ENCODE measurements at places on chromosomes 7 and 10.

GRCh38 chr7:6376820-6377219, 70.9 kb downstream of the DAGLB start:
- DNase-seq: no peak

DNA sequence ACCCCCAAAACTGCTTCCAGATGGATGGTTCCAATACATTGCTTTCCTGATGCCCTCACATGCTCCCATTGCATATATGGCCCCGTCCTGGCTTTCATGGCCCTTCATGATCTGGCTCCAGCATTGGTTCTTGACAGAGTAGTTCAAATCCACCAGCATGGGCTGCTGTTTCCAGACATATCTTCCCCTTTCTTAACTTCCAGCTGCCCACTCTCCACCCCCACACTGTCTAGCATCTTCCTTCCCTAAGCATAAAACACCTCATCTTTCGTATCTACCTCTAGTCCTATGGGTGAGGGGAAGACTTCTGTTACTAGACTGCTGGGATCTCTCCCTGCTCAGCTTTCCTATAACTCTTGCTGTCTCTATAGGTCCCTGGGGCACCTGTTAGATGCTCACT, 13.2 kb upstream of the GOLGA7B start:
- no peak for DNase-seq

- DNase-seq: no peak
These were observed 100.2 kb downstream of the FAM107B start for GRCh38 chr10:14674376-14675050.

DNA sequence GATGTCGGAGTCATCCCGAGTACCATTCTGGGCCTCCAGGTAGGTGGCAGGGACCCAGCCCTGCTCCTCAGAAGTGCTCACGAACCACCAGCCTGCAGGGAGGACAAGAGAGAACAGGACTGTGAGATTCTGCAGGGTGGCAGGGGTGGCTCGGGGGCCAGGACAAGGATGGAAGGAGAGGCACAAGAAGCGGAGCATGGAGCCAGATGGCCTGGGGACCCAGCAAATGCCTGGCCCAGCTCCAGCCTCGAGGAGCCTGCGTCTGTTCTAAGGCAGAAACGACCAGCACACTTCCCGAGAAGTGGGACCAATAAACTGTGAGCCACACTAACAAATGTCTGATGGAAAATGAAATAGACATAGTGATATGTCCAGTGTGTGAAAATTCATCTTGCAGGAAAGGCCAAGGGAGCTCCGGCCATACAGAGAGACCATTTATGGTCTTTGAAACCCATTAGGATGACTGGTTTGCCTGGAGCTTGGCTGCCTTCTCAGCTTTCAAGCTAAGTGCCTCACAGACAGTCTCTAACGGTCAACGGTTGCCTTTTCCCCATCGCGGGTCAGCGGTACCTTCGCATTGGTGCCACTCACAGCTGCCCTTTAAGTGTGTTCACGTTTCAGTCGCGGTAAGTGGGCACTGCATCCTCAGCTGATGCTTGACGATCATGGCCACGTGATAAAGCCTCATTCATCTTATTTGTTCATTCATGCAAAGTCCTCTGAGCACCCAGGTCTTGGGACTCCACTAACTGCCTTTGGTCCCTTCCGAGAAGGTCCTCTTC, 133.8 kb downstream of the NEURL1 start:
- no peak for DNase-seq

DNA sequence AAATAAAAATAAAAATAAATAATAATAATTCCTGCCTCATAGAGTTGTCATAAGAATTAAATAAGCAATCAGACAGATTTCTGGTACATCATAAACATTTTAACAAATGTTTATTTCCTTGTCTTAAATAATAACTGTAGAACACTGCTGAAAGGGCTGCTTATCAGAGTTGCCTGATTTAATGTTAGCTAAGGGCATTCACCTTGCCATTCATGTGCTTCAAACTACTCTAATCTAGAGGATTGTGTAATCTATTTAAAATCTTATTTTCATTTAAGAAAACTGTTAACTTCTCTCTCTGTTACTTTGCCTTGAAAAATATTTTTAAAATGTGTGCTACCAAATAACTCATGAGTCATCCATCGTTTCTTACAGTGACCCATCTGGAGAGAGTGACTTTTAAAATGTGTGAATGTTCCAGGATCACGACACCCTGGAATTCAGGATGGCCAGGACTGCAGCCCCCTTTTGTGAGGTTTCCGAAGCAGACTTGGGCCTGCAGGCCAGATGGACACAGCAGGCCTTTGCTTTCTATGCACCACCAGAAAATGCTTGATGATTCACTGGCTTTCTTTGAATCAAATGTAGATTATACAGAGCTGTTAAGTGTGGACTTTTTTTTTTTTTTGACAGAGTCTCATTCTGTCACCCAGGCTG, 109.1 kb upstream of the TNS3 start:
- peak; percentile 63 for DNase-seq

DNA sequence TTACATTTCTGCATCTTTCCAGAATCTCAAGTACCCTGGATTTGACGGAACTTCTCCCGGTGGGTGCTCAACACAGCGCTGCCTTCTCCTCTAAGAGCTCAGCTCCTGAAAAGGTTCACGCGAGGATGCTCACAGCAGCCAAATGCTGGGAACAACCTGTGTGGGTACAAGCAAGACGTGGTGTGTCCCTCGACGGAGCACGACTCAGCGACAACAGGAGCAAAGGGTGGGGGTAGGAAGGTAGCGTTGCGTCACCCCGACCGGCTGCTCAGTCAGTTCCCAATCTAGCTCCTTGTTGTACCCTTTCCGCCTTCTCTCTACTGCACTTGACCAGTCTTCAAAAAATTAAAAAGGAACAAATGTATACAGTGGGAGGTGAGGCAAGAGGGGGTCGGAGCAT, 117.3 kb downstream of the PTPRN2 start:
- no peak for DNase-seq

DNA sequence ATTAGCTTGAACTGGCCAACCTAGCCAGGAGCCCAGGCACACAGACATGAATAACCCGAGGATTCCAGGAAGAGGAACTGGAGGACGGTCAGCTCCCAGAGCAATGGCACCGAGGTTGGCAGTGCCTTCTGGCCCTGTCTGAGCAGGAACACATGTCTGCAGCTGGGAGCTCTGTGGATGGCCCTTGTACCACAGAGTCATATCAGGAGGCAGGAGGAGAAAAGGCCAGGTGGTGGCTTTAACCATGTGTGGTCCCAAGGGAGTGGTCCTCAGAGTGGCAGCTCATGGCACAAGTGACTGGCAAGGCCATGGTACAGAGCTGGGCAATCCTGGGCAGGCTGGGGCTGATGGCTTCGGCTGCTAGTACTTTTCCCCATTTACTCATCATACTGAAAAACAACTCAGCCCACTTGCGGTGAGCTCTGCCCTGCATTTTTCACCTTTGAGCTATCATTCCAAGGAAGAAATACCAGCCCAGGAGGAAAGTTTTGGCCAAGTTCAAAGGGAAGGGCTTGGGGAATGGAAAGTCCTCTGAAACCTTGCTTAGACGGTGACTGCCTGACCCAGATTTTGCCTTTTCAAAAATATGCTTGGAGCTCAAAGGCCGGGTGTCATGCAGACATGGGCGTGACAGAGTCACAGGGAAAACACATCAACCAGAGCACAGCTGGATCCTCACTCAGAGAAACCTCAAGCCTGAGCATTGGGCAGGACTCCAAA, 25.7 kb upstream of the LOXL4 start:
- DNase-seq: no peak

DNA sequence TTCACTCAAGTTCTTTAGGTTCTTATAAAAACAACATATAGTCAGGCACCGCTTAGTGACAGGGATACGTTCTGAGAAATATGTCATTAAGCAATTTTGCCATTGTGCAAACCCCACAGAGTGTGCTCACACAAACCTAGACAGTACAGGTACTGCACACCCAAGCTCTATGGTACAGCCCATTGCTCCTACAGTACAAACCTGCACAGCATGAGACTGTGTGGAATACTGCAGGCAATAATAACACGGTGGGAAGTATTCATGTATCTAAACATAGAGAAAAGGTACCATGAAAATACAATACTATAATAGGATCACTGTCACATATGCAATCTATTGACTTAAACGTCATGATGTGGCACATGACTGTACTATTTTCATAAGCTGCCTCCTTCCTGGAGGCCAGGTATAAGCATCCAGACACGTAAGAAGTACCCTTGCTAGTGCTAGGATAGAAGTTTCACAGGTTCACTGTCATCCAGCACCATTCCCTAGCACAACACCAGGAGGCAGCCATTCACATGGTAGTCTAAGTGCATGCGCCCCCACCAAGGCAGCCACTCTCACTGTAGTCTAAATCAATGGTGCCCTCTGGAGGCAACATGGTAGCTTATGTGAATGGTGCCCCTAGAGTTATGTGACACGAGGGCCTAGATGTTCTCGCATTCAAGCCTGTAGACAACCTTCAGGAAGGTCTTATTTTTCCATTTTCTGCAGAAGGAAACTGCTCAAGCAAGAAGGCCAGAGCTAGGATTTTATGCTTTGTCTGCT, 98.5 kb downstream of the ARHGAP22 start:
- DNase-seq: no peak

- no peak for DNase-seq
These were observed 452.9 kb upstream of the AKR1E2 start for GRCh38 chr10:4373098-4373497.

GRCh38 chr7:154375956-154376355, 323.8 kb downstream of the DPP6 start:
- DNase-seq: no peak

- DNase-seq: no peak
These were observed 36.8 kb downstream of the ST7 start for GRCh38 chr7:116990056-116990455.
